ENCODE measurements at places on chromosomes 7 and 10. TPM values are rescaled to one million over a fixed set of nuclear protein-coding genes. Genes with fewer than 3 reads are reported as not detected.

The SFTPA1 gene
- not detected for total RNA-seq

The NKX2-3 gene
- not detected for total RNA-seq

The C7orf33 gene
- total RNA-seq = not detected

The SLC16A12 gene
- 1.6 TPM for total RNA-seq

The VSIR gene
- total RNA-seq = 5.0 TPM

The GHRHR gene
- total RNA-seq = not detected

The PSMC2 gene
- total RNA-seq = 353 TPM

The GNAT3 gene
- not detected for total RNA-seq

The ARHGEF5 gene
- total RNA-seq = under 0.01 TPM

The MLXIPL gene
- not detected for total RNA-seq

The DNAH11 gene
- total RNA-seq = under 0.01 TPM

The RBM20 gene
- total RNA-seq = under 0.01 TPM

The NUDT13 gene
- total RNA-seq = 1.1 TPM

The DIP2C gene
- 8.6 TPM for total RNA-seq

The DLX5 gene
- total RNA-seq = not detected

The PFKP gene
- 294 TPM for total RNA-seq

The CALCR gene
- total RNA-seq = not detected

The TMEM176A gene
- total RNA-seq = not detected

The CYP2E1 gene
- total RNA-seq = 0.36 TPM

The NPSR1 gene
- not detected for total RNA-seq

The RAB19 gene
- not detected for total RNA-seq

The TMEM254 gene
- total RNA-seq = 4.7 TPM

The PLEKHS1 gene
- not detected for total RNA-seq

The ZNF655 gene
- 49.6 TPM for total RNA-seq

The NUPR2 gene
- not detected for total RNA-seq

The GIMAP6 gene
- not detected for total RNA-seq

All from IMR-90 (cell line).